ENCODE measurements at places on chromosomes 7 and 10.

- DNase-seq = peak; percentile 65
Observed at GRCh38 chr10:79487296-79488194, 24.8 kb upstream of the EIF5AL1 start.

- DNase-seq = no peak
Observed at GRCh38 chr10:49351669-49352068, 44.2 kb downstream of the DRGX start.

DNA sequence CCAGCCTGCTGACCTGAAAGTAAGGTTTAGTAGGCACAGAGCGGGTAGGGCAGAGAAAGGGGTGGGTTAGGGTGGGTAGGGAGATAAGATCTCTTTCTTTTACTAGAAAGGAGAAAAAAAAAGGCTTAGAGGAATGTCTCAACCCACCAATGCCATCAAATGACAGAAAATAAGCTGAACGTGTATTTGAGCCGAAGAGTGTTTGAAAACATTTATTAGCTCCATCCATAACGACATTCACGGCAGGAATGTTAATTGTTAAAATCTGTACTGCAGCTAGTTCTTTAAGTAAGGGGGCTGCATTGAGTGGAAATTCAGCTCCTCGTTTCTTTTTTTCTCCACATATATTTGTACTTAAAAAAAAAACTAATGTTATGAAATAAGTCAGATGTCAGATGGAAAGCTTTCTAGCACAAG is 63.7 kb upstream of the ARID5B start:
- no peak for DNase-seq

DNA sequence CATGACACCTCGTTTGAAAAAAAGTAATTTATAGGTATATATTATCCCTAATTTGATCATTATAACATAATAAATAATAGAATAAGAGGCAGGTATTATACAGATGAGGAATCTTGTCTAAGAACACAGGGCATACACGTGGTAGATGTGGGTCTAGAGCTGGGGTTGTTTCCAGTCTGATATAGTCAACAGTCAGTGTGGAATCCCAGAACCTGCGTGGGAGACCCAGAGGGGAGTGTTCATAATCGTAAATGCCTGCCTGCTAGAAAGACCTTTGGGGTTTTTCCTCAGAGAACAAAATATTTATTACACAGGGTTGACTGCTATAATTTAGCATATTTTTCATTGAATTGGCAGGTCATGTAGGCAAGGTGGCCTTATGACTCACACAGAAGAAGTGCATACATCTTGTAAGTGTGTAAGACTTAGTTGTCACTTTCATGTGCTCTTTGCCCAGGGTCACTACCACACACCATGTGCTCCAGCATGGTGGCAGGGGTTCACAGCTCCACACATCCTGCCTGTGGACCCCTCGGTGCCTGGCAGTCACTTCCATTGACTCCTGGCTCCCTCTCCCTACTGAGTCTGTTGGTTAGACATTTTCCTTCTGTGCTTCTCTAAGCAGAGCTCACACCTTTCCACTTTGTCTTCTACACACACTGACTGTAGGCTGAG is 94.9 kb upstream of the IKZF1 start:
- no peak for DNase-seq

DNA sequence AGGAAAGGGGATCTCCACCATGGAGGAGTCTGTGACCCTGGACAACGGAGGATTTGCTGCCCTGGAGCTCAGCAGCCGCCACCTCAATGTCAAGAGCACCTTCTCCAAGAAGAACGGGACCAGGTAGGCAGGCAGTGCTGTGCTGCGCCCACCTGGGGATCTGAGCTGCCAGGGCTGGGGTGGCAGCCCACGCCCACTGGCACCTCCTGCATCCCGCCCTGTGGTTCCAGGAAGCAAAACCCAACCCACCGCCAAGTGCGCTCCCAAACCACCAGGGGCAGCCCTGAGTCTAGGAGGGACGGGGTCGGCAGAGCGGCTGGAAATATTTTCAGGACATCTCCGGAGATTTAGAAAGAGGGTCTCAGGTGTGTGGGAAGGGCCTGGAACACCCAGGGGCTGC is 440.3 kb upstream of the FOXK1 start:
- DNase-seq = no peak

- peak; percentile 14 for DNase-seq
Observed at GRCh38 chr7:3179456-3179855, 121.6 kb upstream of the SDK1 start.

- no peak for DNase-seq
Observed at GRCh38 chr10:77667426-77668324, 30.1 kb upstream of the KCNMA1 start.

DNA sequence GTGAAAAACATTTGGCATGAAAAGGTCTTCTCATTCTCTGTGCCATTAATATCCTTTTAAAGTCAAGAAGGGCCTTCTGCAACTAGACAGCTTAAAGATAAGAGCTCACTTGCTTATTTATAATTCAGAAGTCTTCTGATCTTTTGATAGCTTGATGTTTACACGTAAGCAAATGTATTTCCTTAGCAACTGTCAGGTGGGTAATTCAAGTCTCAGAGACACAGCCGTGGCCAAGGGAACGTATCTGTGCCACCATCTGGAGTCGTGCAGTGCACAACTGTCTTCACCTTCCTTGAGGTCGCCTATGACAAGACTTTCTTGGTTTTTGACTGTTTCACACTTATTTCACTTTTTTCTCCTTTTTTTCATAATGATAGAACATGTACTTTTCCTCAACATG is 4.0 kb upstream of the NEBL start:
- no peak for DNase-seq

GRCh38 chr7:83524277-83525075 is 124.5 kb downstream of the SEMA3E start:
- DNase-seq = no peak

GRCh38 chr10:130816116-130816901 is 495.2 kb downstream of the TCERG1L start:
- DNase-seq = no peak

DNA sequence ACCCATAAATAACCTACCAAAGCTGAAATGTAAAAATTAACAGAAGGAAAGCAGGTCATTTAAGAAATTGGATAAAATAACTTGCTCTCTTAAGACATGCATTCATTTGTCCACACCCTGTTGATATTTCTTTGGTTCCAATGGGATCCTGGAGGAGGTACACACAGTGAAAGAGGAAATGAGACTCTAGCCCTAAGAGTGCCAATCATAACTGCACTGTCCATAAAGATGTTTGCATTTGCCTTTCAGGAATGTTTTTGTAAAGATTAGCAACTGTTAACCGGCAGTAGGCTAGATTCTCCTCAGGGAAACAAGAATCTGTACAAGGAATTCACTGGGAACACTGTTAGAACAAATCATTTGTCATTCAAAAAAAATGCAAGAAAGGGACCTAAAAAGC is 61.0 kb downstream of the MEOX2 start:
- no peak for DNase-seq

GRCh38 chr10:122269059-122269687 is 1.9 kb upstream of the BTBD16 start:
- DNase-seq = peak; percentile 72

- no peak for DNase-seq
Observed at GRCh38 chr7:27324246-27324645, 81.6 kb downstream of the EVX1 start.

DNA sequence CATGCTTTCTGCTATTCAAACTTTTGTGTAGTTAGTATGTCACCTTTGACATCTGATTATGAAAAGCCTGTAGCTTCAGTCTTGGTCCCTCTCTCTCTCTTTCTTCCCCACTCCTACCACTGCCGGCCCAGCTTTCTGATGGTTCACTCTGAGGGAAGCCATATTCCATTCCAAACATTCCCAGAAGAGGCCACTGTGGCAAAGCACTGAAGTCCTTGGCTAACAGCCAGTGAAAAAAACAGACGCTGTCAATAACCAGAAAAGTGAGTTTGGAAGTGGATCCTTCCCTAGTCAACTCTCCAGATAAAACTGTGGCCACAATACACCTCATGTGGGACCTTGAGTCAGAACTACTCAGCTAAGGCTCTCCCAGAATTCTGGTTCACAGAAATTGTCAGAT is 950.7 kb upstream of the PHF14 start:
- no peak for DNase-seq

DNA sequence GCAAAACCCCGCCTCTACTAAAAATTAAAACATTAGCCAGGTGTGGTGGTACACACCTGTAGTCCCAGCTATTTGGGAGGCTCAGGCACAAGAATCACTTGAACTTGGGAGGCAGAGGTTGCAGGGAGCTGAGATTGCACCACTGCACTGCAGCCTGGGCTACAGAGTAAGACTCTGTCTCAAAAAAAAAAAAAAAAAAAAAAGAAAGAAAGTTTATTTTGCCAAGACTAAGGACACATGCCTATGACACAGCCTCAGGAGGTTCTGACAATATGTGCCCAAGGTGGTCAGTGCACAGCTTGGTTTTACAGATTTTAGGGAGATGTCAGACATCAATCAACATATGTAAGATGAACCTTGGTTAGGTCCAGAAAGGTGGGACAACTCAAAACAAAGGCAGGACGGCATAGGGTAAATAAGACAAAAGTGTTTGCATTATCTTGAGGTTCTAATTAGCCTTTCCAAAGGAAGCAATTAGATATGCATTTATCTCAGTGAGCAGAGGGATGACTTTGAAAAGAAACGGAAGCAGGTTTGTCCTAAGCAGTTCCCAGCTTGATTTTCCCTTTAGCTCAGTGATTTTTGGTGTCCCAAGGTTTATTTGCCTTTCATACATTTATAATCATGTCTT is 20.7 kb upstream of the OTUD1 start:
- no peak for DNase-seq

DNA sequence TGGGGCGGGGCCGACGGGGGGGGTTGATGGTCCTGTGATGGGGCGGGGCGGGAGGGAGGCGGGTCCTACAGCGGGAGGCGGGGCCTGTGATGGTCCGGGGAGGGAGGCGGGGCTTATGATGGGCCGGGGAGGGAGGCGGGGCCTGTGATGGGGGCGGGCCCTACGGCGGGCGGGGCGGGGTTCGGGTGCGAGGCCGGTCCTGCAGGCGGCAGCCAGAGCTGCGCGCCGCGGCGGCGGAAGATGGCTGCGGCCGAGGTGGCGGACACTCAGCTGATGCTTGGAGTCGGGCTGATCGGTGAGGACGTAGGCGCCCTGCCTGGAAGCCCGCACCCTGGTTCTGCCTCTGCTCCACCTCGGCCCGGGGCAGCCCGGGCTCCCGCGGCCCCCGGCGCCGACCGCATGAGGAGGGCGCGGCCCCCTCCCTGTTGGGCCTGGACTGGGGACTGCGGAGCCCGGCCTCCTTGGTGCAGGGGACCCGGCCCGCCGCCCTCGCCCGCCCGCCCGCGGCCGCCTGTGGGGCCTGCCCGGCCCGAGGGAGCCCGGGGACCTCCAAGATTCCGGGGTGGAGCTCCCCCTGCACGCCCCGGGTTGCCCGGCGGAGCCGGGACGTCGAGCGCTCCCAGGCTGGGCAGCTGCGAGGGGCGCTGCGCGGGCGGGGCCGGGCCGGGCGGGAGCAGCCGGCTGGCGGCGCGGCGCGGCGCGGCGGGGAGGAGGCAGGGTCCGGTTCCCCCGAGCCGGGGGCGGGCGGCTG is at the start of gene DENND10:
DENND10 (plus strand) TSS at position 211 of the 751 bp plus-strand sequence; CDS start at position 241, 30 bp downstream.
- peak; percentile 87 for DNase-seq

DNA sequence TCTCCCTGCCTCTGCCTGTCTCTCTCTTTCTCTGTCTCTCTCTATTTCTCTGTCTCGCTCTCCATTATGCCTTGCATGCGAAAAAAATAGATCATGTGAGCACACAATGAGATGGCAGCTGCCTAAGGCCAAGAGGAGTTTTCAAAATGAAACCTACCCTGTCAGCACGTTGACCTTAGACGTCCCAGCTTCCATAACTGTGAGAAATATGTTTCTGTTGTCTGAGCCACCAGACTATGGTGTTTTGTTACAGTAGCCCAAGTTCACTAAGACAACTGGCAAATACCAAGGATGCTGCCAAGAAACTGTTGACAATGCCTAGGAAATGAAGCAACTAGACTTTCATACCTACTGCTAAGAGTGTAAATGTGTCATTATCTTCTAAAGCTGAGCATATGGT is 70.6 kb upstream of the PLXDC2 start:
- no peak for DNase-seq

DNA sequence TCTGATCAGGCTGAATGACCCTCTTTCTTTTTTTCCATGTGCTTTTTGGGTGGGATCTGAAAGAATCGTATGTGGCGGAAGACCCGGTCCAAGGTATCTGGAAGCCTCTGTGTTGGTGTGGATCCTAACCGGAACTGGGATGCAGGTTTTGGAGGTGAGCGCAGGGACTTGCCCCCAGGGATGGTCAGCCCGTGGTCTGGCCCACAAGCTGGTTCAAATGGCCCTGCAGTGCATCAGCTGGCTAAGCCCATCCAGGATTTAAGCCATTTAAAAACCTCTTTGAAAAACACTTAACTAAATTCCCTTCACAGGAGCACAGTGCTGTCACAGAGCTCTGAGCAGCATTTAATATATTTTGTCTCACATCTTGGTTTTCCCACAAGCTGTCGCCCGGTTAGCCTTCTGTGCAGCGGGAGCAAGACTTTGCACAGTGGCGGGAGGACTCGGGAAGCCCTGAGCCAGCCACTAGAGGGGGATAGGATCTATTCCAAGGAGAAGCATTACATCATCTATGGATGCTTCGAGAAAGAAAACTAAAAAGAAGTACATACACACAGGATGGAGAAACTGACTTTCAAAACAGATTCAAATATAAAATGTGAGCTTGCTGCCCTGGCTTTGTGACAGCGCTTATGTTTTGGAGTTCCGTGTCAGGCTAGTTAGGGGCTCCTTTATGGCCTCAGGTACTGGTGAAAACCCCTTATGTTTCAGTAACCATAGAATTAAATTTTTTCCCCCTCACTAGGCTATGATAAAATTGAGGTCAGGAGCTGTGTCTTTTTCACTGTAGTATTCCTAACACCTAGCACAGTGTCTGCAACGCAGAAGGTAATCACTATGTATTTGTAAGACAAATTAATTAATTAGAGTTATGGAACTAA is 11.3 kb downstream of the CPA2 start:
- no peak for DNase-seq

DNA sequence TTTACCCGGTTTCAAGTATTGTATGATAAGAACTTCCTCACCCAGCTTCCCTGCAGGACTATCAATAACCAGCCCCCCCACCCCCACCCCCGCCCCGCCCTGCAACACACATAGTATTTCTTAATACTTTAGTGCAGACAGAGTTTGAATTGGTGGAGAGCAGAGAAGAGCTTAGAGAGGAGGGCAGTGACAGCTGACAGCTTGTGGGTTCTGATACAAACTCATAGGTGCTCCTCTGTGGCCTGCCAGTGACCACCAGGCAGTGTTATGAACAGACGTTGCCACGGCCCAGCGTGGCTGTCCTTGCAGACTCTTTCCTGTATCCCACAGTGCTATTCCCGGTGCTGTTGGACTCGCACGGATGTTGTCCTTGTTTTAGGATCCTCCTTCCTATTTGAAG is 186.9 kb upstream of the ADO start:
- peak; percentile 54 for DNase-seq

GRCh38 chr10:91590142-91590903 is 42.5 kb downstream of the PPP1R3C start:
- peak; percentile 48 for DNase-seq

DNA sequence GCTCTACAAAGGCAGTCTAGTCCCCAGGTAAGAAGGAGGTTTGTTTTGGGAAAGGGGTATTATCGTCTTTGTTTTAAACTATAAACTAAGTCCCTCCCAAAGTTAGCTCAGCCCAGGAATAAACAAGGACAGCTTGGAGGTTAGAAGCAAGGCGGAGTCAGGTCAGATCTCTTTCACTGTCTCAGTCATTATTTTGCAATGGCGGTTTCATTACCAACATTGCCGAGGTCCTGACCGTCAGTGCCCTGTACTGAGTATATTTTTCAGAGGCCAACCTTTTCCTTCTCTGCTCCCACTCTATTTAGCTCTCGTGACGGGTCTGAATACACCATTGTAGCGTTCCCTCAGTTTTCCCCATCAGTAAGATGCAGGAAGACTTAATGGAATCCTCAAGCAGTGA is 184.5 kb downstream of the PRKCQ start:
- DNase-seq = no peak

- DNase-seq = no peak
Observed at GRCh38 chr10:74593470-74593869, 232.9 kb upstream of the KAT6B start.

All from lower lobe of right lung (tissue), 2 donors.